ENCODE measurements at places on chromosomes 3 and 15.

DNA sequence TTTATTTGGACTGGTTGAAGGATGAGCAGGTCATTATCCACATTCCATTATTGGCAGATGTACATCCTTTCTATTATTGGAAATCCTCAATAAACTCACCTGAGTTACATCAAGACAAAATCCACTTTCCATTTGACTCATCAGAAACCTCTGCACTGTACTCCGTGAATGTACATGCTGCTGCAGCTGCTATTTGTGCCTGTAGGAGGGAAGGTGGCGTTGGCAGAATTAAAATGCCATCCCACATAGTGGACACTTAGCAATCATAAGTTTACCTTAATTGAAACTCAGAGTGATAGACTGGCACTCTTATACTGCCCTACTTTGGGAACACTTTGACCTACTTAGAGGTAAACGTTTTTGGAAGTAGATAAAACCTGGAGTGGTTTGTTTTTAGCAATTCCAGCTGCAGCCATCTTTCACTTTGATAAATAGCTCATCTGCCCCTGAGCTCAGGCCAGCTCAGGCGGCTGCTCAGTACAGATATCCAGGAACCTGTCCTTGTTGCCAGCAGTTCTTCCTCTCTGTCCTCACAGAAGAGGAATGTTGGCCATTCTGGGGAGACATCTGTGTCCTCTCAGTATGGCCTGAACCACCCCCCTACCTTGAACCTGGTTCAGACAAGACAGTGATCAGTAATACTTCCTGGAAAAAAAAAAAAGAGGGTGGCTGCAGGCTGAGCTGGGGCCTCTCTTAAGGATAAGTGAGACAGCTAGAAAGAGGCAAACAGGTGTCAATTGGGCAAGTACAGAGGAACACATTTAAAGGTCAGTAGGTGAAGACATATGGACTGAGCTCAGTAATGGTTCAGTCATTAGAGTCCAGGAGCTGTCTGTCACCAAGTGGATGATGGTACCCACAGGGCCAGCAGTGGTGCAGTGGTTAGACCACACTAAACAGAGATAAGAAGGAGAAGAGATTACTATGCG is 153.4 kb upstream of the UMPS start:
- DNase-seq: no peak

DNA sequence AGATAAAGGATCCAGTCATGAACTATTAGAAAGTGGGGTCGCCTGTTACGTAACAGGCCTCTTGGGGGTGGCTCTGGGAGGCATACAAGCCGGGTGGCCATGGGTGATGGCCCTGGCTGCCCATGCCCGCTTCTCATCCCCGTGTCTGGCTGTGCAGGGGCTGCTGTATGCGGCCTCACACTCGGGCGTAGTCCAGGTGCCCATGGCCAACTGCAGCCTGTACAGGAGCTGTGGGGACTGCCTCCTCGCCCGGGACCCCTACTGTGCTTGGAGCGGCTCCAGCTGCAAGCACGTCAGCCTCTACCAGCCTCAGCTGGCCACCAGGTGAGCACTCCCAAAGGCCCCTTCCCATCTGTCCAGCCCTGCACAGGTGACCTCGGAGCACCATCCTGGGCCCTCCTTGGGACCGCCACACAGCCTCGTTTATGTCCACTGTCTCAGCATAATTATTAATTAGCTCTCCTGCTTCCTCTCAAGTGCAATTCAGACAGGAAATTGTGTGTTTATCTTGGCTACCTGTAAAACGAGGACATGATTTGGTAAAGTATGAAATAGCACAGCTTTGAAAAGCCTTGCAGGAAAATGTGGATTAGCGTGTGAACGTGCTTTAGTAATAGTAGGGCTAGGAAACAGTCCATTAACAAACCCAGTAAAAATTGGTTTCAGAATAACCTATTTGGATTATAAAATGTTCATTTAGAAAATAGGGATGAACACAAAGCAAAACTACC is 8.1 kb downstream of the CIB1 start:
- no peak for DNase-seq

DNA sequence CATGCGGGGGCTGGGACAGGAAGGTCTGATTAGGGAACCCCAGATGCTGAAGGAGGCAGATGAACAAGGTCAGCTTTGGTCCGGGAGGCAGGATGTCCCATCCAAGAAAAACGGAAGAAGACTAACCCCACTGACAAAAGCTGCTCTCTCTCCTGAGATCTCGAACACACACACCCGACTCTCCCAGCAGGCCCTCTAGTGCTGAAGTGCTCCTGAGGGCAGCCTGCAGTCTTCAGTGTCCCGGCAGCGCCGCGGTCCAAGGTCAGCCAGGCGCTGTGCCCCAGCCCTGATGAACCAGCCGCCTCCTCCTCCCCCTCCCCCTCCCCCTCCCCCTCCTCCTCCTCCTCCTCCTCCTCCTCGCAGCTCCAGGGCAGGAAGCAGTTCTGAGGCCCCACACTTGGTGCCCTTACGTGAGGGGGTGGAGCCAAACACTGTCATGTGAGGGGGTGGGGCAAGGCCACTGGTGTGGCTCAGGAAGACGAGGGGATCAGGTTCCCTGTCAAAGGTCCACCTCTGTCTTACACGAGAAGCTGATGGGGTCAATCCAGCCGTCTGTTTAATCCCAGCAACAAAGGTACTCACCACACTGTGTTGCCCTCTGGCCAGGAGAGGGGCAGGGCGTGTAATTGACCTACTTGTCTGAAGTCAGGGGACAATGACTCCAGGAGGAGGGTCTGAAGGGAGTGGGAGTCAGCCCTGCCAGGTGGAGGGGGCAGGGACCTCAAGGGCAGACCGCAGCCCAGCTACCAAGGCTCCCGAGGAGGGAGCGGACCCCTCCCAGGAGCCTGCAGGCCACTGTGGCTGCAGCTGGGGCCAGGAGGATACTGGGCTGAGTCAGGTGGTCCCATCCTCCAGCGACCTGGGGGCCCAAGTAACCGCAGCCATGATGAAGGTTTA is 34.3 kb downstream of the PRR23E start:
- no peak for DNase-seq

DNA sequence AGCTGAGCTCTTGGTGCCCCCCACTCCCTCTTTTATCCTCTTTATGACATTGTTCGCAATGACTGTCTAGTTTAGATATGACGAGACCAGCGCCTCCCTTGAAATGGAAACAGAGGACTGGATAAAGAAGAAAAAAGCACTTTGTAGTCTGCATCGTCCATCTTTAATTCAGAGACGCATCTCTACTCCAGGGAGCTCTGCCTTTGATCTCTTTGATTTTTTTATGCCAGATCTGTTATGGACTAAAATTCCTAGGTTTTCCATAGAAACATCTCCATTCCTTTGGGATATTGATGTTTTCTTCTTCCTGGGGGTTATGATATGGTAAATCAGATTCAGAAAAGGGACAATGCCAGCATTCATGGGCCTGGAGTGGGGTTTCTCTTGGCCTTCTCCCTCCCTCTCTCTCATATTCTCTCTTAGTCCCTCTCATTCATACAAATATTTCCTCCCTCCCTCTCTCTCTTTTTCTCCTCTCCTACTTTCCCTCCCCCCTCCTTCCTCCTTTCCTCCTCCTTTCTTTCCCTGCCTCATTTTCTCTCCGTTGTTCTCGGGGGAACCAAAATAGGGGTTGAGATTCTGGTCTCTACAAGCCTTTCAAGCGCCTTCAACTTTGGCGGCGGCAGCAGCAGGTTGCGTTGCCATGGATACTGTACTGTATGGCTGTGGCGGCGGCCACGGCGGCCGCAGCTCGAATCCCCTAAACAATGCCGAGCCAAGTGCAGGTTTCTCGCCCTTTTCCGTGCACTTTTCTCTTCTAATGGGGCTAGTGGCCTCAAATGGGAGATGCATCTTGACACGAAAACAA is 45.5 kb downstream of the ZIC4 start:
- no peak for DNase-seq

DNA sequence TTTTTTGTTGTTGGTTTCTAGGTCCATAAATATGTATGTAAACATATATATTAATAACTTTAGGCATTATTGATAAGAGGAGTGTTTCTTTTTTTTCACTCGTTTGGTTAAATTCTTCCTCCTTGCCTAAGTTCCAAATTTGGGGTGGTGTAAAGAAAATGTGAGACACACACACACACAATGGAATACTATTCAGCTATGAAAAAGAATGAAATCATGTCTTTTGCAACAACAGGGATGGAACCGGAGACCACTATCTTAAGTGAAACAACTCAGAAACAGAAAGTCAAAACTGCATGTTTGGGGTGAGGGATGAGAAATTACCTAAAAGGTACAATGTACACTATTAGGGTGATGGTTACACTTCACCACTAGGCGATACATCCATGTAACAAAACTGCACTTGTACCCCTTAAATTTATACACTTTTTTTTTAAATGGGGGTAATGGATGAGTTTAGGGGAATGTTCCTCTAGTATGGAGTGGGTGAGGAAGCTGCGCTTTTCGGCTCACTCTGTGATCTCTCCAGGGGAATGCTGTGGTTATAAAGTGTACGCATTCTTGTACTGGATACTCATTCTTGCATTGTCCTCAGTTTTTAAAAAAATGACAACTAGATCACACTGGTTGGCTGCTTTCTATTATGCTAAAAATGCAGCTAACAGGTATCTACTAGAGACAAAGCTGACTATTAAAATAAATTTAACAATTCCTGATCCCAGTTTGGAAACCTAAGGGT is 50.8 kb upstream of the PPARG start:
- DNase-seq: no peak

DNA sequence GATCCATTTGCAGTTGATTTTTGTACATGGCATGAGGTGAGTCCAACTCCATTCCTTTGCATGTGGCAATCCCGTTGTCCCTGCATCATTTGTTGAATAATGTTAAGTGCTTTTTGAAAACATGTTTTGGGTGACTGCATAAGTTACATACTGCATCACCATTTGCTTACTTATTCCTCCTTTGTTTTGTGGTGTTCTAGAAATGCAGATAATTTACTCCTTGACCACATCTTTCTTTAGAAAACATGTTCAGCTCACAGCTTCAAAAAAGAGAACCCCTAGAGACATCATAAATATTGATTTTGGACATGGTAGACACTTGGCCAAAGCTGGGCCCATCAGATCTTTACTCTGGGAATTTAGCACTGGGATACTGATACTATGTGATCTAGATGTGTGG is 135.3 kb upstream of the DAZL start:
- DNase-seq: no peak

DNA sequence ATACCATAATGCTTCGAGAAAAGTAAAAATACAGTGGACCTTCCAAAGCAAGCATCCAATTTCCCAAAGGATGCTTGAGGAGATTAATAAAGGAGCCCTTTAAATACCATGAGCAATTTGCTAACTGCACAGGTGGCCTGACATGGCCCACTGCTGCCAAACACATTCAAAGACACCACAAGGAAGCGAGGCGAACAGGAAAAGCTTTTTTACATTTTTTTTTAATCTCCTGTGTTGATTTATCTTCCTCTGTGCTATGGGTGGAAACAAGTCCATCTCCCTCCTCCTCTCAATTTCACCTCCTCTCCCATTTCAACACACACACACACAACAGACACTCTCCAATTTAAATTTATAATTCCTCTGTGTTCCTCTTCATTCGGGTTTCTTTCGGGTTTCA is 243.4 kb downstream of the IGSF11 start:
- DNase-seq: no peak

- no peak for DNase-seq
Measured at GRCh38 chr3:176078906-176079305, 1118.4 kb downstream of the TBL1XR1 start.

GRCh38 chr3:166510382-166510781 is 673.2 kb upstream of the BCHE start:
- DNase-seq: no peak

GRCh38 chr3:100682056-100682853 is 27.0 kb upstream of the TFG start:
- no peak for DNase-seq

DNA sequence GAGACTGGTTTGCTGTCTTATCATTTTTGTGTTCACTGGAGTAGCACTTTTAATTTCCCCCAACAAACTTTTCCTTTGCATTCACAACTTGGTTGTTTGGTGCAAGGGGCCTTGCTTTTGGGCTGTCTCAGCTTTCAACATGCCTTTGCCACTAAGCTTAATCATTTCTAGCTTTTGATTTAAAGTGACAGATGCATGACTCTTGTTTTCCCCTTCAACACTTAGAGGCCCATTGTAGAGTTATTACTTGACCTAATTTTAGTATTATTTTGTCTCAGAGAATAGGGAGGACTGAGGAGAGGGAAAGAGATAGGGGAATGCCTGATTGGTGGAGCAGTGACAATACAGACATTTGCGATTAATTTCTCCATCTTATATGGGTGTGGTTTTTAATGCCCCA is 340.1 kb upstream of the MANF start:
- DNase-seq: no peak

DNA sequence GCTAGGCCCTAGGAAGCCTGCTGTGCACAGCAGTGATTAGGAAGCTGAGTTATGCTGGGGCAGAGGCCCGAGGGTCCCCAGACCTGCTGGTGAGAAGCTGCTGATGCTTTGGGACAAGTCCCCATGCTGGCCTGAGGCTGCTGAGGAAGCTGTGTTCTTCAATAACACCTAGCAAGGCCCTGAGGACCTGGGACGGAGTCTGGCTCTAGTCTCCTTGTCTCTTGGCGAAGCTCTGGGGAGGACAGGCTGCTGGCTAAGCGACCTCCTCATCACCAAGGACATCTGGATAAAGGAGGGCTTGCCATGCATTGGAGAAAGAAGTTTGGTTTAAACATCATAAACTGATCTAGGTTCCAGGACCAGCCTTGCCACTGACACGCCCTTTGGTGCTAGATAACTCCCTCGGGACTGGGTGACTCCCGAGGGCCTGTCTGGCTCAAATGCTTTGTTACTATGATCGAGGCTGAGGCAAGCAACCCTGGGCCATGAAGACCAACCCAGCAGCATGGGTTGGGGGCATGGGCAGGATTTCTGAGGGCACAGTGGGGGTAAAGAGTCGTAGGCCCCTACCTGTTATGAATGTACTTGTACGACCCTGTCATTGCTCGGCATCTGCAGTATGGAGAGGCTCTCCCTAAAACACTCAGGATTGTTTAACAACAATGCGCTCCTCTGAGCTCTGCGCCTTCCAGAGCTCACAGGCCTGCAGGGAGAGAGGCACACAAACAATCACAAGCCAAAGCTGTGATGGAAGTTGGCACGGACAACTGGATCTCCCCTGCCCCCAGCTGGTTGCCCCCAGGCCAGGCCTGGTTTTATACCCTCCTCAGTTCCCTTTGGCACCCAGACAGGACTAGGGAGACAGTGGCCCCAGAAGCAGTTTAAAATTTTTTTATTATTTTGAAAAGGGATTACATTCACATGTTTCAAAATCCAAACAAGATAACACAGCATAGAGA is 64.4 kb downstream of the LINGO1 start:
- no peak for DNase-seq

GRCh38 chr3:56783644-56784447 is 17.9 kb downstream of the ARHGEF3 start:
- DNase-seq: peak; percentile 66

- no peak for DNase-seq
Measured at GRCh38 chr15:35555244-35555643, 9.3 kb upstream of the DPH6 start.
